MM.1S (cell line): ENCODE measurements at places on chromosomes 11 and 22.
A peak's percentile ranks its signal among the peaks of the same experiment; 100 is the strongest.

DNA sequence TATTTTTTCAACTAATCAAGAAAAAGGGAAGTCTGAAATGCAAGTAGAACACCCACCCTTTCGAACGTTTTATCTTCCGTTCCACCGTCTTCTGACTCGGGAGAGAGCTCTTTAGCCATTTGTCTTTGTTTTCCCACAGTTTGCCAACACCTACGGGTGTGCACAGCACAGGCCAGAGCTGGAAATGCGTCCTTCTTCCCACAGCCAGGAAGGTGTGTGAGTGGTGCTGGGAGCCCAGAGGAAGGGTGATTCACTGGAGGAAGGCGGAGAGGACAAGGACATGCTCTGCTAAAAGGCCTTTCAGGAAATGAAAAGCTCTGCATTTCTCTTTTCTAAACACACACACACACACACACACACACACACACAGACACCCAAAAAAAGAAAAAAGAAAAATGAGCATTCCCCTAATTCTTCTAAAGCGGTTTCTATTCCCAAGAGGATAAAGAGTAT, 18.5 kb downstream of the ENDOD1 start:
- no peak overlapping the region for H3K27ac ChIP-seq
- H3K27me3 ChIP-seq, result no peaks in the 10 kb centered on the region
- no peak overlapping the region for H3K4me3 ChIP-seq
- DNase-seq, result no peak
- no peaks in the 10 kb centered on the region for H3K4me1 ChIP-seq

- no peaks in the 10 kb centered on the region for H3K36me3 ChIP-seq
- DNase-seq, result no peak
- no peak overlapping the region for H3K4me3 ChIP-seq
- no peak overlapping the region for H3K27ac ChIP-seq
- no peaks in the 10 kb centered on the region for H3K27me3 ChIP-seq
Measured at GRCh38 chr22:44172370-44173108, 8.2 kb upstream of the PARVG start.

DNA sequence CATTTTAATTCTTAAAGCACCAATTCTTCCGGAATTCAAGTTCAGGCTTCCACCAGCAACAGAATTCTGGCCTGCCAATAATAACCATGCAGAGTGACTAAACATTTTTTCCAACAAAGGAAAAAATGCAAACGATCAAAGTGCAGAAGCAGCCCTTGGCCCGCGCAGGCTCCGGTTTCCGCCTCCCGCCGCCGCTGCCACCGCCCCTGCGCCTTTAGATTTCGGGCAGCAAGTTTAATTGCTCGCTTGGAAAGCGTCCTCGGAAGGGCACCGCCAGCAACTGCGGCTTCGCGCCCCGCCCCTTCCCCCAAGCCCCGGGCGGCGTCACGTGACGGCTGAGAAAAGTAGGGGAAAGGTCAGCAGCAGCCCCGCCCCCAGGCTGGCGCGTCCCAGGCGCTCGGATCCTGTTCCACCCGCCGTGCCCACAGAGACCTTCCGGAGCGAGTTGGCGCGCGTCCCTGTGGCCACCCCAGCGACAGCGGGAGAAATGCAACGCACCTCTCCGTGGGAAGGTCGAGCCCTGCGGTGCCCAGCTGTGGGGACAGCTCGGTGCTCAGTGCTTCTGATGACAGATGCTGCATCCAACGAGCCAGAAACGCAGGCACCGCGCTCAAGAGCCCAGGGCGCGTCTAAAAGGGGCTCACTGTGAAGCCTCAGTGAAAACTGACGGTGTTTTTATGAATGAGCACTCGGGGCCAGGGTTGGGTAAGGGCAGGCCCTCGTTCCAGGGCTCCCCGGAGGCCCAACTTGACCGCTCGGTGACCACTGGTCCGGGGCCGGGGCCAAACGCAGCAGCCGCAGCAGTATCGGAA, 2.5 kb downstream of the CPT1A start:
- peak overlapping the region; percentile 89 for H3K27ac ChIP-seq
- H3K27me3 ChIP-seq, result no peaks in the 10 kb centered on the region
- peak overlapping the region; percentile 79 for H3K4me3 ChIP-seq

- H3K4me3 ChIP-seq, result no peak overlapping the region
- H3K4me1 ChIP-seq, result no peaks in the 10 kb centered on the region
- H3K27me3 ChIP-seq, result peaks cover 77% of the 10 kb centered on the region
- no peak for DNase-seq
- no peak overlapping the region for H3K27ac ChIP-seq
- H3K36me3 ChIP-seq, result no peaks in the 10 kb centered on the region
Measured at GRCh38 chr22:43925433-43926348, 2.1 kb downstream of the PNPLA3 start.

GRCh38 chr11:39294648-39295047, 2164.8 kb downstream of the LRRC4C start:
- no peak overlapping the region for H3K27ac ChIP-seq
- no peak for DNase-seq
- H3K36me3 ChIP-seq, result no peaks in the 10 kb centered on the region
- no peaks in the 10 kb centered on the region for H3K27me3 ChIP-seq
- H3K4me1 ChIP-seq, result no peaks in the 10 kb centered on the region
- no peak overlapping the region for H3K4me3 ChIP-seq

- no peak overlapping the region for H3K27ac ChIP-seq
- no peaks in the 10 kb centered on the region for H3K36me3 ChIP-seq
- H3K27me3 ChIP-seq, result no peaks in the 10 kb centered on the region
- DNase-seq, result no peak
Measured at GRCh38 chr11:122584670-122585069, 70.9 kb upstream of the UBASH3B start.

GRCh38 chr22:39430576-39431150, 26.1 kb upstream of the MGAT3 start:
- no peaks in the 10 kb centered on the region for H3K27me3 ChIP-seq
- DNase-seq, result no peak
- H3K4me3 ChIP-seq, result no peak overlapping the region
- H3K4me1 ChIP-seq, result peaks cover 59% of the 10 kb centered on the region
- peaks cover 6% of the 10 kb centered on the region; the same call in 1 of the 2 replicates for H3K36me3 ChIP-seq

GRCh38 chr22:47678636-47679287, 916.3 kb downstream of the TBC1D22A start:
- no peaks in the 10 kb centered on the region for H3K27me3 ChIP-seq
- DNase-seq, result peak; percentile 34
- no peaks in the 10 kb centered on the region for H3K4me1 ChIP-seq
- no peak overlapping the region for H3K27ac ChIP-seq

GRCh38 chr11:3834664-3835461, 5.9 kb downstream of the RHOG start:
- no peak overlapping the region for H3K4me3 ChIP-seq
- H3K27me3 ChIP-seq, result no peaks in the 10 kb centered on the region
- H3K4me1 ChIP-seq, result peaks cover 27% of the 10 kb centered on the region
- no peak for DNase-seq
- H3K27ac ChIP-seq, result no peak overlapping the region

GRCh38 chr11:35796562-35796961, 134.0 kb downstream of the TRIM44 start:
- no peak overlapping the region for H3K4me3 ChIP-seq
- no peaks in the 10 kb centered on the region for H3K36me3 ChIP-seq
- H3K4me1 ChIP-seq, result no peaks in the 10 kb centered on the region
- no peaks in the 10 kb centered on the region for H3K27me3 ChIP-seq
- no peak overlapping the region for H3K27ac ChIP-seq

GRCh38 chr11:81030186-81030585, 1589.4 kb upstream of the TENM4 start:
- no peak overlapping the region for H3K4me3 ChIP-seq
- no peaks in the 10 kb centered on the region for H3K27me3 ChIP-seq
- no peaks in the 10 kb centered on the region for H3K36me3 ChIP-seq
- H3K27ac ChIP-seq, result no peak overlapping the region
- no peak for DNase-seq
- H3K4me1 ChIP-seq, result no peaks in the 10 kb centered on the region

- H3K36me3 ChIP-seq, result no peaks in the 10 kb centered on the region
- peaks cover 34% of the 10 kb centered on the region for H3K27me3 ChIP-seq
- no peak overlapping the region for H3K27ac ChIP-seq
- no peaks in the 10 kb centered on the region for H3K4me1 ChIP-seq
- no peak for DNase-seq
- H3K4me3 ChIP-seq, result no peak overlapping the region
Measured at GRCh38 chr11:66326261-66327111, 9.6 kb upstream of the CD248 start.

DNA sequence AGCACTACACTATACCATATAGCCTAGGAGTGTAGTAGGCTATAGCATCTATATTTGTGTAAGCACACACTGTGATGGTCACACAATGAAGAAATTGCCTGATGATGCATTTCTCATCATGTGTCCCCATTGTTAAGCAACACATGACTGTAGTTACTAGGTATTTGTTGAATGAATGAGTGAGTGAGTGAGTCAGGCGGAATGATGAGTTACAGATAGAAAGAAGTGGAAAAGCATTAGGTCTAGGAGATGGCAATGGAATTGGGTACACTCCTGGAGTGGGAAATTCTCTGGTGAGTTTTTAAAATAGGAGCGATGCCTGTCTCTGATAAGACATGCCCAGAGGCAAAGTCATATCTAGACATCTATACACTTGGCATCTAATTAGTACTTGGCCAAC, 160.5 kb upstream of the TBCEL start:
- H3K4me1 ChIP-seq, result no peaks in the 10 kb centered on the region
- H3K27me3 ChIP-seq, result no peaks in the 10 kb centered on the region
- no peak overlapping the region for H3K27ac ChIP-seq
- no peak overlapping the region for H3K4me3 ChIP-seq
